ENCODE measurements at places on chromosomes 7 and 10.

DNA sequence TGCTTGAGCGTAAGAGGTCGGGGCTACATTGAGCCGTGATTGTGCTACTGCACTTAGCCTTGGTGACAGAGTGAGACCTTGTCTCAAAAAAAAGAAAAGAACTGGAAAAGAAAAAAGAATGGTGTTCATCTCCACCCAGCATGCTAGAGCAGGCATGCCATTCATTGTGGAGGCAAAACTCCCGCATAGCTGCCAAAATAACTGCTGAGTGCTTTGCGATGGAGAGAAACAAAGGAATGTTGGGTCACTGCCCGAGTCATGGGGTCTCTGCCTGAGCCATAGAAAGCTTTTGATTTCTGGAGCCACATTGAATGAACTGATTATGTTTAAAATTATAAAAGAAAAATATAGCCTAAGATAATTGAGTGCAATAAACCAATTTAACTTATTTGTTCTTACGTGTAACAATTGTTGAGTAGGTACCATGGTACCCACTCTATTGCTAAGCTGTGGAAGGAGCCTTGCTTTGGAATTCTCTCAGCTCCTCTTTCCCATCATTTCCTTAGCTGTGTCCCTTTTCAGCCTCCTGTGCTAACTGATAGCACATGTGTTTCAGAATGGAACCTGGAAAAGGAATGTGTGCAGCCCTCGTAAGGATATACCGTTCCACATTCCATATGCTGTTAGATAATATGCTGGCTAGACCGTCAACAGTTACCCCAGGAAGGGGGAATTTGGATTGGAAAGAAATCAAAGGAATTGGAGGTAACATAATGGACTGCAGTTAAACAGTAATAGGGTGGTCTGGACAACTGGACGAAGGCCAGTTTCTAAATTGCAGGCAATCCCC, 99.0 kb downstream of the KIAA1217 start:
- DNase-seq = no peak

DNA sequence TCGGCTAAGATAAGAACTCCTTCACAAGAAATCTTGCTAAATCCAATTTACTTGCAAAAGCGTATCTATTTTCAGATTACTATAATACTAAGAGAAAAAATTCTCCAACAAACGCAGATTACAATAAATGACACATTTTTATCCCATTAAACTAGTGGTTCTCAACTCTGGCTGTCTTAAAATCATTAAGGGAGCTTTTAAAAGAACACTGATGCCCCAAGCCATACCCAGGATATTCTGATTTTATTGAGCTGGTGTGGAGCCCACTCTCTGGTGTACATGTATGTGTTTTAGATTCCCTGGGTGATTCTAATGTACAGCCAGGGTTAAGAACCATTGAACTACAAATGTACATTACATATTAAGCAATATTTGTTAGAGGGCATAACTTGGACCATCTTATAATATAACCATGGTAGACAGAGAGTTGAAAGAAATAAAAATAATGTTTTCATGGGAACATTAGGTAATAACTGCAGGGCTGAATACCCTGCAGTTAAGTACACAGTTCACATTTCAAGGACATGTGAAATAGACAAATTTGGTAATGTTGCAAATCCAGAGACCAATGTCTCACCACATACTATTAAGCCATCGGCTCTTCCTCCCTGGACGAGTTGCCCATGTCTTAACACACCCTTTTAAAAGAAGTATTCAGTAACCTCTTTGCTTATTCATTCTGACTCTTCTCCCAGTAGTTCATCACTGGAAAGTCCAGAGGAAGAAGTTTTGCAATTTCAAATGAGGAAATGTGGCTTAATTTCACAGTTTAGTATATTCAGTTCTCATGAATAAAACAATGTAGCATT, 6.2 kb downstream of the GSAP start:
- DNase-seq = no peak

GRCh38 chr10:68566351-68566750, 6.2 kb downstream of the TET1 start:
- DNase-seq = no peak

GRCh38 chr10:28533571-28534304, 820 bp downstream of the WAC start:
- peak; percentile 11 for DNase-seq

DNA sequence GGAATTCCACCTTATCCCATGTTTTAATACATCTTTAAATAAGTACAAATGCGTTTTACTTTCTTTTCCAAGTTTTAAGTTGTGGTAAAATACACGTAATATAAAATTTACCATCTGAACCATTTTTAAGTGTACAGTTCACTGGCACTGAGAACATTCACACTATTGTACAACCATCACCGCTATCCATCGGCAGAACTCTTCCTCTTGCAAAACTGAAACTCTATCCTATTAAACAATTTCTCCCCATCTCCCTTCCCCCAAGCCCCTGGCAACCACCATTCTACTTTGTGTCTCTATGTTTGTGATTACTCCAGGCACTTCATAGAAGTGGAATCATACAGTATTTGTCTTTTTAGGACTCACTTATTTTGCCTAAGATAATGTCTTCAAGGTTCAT, 33.8 kb downstream of the HIP1 start:
- DNase-seq = no peak
